CD4-positive, alpha-beta T cell treated with Interleukin-4 for 4 hours (primary cell): ENCODE measurements at places on chromosomes 4 and X.
A peak's percentile ranks its signal among the peaks of the same experiment; 100 is the strongest.

DNA sequence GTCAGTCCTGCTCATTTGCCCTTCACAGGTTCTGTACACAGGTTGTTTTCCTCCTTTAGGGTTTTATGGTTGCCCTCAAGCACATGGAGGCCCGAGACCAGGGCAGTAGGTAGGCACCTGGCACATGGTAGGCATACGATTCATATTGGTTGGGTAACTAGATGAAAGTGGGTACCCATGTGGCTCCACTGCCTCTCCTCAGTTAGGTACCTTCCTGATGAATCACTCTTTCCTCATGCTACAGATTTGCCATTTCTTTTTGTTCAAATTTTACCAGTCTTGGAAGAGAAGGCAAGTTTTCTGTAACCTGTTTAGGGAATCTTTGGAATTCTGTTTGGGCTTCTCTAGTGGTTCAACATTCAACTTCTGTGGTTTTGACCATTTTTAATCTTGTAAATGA lies 121.3 kb downstream of the FHIP1A start:
- no peak for DNase-seq

GRCh38 chrX:12379671-12380070 lies 241.4 kb downstream of the FRMPD4 start:
- no peak for DNase-seq

DNA sequence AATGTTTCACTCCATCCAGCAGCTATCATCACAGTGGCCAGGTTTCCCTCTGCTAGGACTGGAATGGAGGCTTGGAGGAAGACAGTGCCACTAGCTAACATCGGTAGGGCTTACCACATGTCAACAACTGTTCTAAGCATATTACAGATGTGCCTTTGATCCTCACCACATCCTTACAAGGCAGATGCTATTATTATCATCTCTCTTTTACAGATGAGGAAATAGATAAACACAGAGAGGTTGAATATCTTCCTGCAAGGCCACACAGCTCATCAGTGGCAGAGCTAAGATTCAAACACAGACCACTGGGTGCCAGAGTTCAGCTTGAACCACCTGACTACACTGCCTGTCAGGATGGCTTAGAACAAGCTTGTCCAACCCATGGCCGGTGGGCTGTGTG lies 47.4 kb downstream of the MAMLD1 start:
- peak; percentile 33 for DNase-seq

- no peak for DNase-seq
Observed at GRCh38 chrX:14125462-14125861, 95.8 kb upstream of the GEMIN8 start.

- no peak for DNase-seq
Observed at GRCh38 chr4:60241866-60242265, 958.3 kb upstream of the ADGRL3 start.

- no peak for DNase-seq
Observed at GRCh38 chr4:182745237-182745636, 171.9 kb downstream of the DCTD start.

DNA sequence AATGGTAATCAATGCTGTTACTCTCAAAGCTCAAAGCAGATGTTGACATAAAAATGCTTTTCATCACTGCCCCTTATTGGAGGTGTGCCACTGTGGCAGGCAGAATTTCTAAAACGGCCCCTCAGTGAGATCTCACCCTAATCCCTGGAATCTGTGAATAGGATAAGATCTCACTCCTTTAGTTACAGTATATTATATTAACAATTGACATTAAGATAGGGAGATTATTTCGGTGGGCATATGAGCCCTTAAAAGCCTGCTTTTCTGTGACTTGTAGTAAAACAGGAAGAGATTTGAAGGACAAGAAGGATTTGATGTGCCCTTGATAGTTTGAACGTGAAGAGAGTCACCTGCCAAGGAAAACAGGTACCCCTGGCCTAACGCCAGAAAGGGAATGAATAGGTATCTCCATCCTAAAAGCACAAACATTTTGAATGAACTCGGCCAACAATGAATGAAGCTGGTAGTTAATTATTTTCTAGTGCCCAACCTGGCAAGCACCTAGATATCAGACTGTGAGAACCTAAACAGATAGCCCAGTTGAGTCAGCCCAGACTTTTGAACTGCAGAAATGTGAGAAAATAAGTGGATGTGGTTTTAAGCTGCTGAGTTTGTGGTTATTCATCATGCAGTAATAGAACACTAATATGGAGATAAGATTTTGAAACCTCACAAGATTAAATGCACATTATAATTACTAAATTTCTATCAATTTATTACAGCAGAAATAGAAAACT lies 881.6 kb downstream of the PCDH18 start:
- DNase-seq: peak; percentile 23

- DNase-seq: no peak
Observed at GRCh38 chr4:25817059-25817681, 45.6 kb downstream of the SEL1L3 start.

DNA sequence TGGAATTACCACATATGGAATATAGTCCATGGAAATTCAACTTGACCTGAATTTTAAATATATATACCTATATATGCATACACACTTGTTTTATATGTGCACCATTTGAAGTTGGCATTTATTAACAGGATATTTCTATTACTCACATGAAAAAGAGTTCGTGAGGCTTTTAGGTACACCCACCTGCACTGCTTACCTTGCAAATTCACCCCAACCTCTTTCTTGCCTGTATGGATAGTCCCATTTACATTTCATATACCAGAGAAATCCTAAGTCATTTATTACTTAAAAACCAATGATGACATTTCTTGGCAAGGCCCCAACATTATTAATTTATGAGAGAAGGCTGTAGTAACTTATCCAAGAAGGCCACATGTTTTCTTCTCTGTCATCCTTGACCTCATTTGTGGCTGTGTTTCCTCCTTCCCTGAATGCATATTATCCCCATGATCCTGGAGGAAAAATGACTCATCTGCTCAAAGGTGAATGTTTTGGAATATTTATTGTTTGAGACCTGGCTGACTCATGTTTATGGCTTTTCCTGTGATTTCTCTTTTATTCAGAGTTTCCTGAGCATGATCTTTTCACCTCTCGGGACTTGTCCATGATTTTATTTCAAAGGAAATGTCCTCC lies 62.2 kb upstream of the FAM241A start:
- no peak for DNase-seq

DNA sequence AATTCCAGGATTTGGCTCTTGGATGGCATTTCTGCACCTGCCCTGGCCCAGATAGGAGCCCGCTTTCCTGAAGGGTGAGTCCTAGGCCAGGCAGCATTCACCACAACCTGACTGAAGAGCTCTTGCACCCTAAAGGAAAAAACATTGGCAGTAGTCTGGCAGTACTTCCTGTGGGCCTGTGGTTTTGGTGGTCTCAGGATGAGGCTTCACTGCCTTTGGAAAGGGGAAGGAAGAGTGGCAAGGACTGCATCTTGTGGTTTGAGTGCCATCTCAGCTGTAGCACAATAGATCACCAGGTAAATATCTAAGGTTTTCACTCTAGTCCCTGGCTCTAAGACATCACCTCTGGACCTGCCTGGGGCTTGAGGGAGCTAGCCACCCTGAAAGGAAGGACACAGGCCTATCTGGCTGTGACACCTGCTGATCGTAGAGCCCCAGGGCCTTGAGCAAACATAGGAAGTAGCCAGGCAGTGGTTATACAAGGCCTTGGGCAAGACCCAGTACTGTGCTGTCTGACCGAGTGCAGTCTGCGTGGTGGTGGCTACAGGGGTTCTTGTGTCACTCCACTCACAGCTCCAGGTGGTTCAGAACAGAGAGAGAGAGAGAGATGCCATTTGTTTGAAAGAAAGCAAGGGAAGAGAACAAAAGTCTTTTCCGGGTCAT lies 28.5 kb upstream of the PRRG1 start:
- no peak for DNase-seq

DNA sequence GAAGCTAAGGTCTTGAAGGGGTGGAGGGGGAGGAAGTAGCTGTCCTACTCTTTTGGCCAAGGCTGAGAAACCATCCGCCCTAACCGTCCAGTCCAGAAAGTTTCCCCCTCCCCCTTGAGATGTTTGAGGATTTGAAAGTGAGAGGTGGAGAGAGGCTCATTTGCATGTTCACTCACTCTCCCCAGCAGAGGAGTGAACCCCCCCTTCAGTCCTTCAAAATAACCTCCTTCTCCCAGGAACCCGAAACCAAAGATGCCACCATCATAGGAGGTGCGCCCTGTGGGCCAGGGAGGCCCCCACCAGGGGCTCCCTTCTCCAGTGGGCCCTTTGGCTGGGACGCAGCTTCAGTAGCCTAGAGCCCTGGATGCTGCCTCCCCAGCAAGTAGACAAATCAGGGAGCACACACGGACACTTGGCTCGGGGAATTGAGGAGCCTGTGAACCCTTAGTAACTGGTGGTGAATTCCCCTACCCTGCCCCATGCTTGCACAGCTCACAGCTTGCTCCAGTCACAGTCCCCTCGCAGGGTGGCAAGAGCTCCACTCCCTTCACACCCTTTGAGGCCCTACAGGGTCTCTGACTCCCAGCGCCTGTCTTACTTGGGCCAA lies 25.6 kb downstream of the ELF4 start:
- DNase-seq: no peak

- no peak for DNase-seq
Observed at GRCh38 chr4:35644591-35644990, 599.7 kb downstream of the ARAP2 start.

DNA sequence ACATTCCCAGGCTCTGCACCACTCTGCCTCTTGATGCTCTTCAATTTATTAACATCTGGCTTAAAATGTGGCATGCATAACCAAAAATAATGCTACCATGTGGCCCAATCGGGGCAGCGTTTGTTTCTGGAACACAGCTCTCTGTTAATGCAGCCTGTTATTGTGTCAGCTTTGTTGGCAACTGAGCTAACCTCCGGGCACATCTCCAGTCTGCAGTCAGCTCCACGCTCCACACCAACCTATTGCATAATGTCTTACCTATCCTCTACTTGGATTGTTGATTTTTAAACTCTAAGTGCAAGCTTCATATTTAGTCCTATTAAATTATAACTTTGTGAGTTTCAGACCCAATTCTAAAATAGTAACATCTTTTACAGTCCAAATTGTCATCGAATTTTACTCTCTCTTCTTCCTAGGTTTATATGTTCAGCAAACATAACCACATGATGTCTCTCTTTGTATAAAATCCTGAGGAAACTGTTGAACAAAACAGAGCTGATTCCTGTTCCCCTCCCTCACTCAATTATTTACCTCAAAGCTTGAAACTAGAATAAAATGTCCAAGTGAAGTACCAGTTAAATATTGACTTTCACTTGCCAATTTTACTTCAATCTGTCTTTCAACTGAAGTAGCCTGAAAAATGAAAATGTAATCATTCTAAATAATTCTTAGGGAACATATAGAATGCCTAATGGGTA lies 92.2 kb upstream of the RAPGEF2 start:
- DNase-seq: no peak

DNA sequence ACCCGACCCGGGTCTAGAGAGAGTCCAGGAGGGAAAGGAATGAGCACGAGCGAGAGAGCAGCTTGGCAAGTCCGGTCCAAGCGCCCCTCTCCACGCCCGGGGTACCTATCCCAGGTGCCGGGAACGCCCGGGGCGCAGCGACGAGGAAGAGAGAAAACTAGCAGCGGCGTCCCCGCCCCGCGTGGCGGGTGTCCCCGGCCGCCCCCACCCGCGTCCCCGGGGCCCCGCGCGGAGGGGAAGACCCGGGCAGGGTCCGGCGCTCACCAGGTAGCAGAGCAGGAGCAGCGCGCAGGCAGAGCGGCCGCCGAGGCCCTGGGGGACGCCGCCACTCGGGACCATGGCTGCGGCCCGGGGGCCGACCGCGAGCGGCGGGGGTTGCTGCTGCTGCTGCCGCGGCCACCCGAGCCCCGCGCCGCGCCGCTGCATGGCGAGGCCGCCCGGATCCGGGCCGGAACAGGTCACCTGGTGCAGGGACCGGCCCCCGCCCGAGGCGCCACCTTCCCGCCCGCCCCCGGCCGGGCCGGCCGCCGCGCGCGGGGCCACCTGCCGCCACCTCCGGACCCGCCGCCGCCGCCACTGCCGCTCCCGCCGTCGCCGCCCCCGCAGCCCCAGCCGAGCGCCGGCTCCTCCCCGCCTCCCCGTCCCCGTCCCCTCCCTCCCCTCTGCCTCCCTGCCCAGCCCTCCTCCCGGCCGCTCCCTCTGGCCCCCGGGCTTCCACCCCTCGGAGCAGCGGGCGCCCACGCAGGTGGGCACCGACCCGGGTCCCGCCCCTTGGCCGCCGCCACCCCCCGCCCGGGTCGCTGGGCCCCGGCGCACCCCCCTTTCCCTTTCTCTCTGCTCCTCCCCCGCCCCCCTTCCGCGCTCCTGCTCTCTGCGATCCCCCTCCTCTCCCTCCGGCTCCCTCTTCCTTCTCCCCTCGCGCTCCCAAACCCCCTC lies at the start of gene SEL1L3:
TSS of gene SEL1L3 (minus strand) at position 578 of the 936 bp plus-strand sequence. CDS start at position 426, 152 bp downstream.
- DNase-seq: no peak

- peak; percentile 58 for DNase-seq
Observed at GRCh38 chr4:184310171-184310567, 92.5 kb upstream of the ENPP6 start.

GRCh38 chrX:40543661-40544328 lies 37.0 kb upstream of the ATP6AP2 start:
- DNase-seq: peak; percentile 30

- DNase-seq: no peak
Observed at GRCh38 chrX:152138388-152138784, at the start of gene MAGEA10. Gene MAGEA10 (minus strand): TSS chrX:152138577. CDS start chrX:152135620, 2,957 bp downstream.

- DNase-seq: no peak
Observed at GRCh38 chrX:48179691-48180090, 16.9 kb downstream of the SSX5 start.

GRCh38 chrX:120755066-120755846 lies 120.4 kb downstream of the CT47B1 start:
- peak; percentile 1 for DNase-seq

GRCh38 chrX:119762718-119763117 lies 4.3 kb downstream of the SOWAHD start:
- DNase-seq: no peak

DNA sequence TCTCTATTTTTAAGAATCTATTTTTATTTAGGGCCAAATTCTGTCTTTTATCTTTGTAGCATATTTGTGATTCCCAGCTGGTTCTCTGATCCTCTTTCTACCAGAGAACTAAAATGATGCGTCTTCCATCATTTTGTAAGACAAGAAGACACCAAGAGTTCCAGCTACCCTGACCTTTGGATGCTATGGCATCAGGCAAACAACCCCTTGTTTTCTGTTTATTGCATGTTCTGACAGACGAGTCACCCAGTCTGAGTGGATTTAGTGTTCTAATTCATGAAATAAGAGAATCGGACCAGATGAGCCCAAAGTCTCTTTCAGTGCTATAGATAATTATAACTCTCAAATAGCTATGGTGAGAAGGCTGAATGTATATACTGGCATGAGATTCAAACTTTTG lies 69.7 kb downstream of the ZFYVE28 start:
- no peak for DNase-seq

DNA sequence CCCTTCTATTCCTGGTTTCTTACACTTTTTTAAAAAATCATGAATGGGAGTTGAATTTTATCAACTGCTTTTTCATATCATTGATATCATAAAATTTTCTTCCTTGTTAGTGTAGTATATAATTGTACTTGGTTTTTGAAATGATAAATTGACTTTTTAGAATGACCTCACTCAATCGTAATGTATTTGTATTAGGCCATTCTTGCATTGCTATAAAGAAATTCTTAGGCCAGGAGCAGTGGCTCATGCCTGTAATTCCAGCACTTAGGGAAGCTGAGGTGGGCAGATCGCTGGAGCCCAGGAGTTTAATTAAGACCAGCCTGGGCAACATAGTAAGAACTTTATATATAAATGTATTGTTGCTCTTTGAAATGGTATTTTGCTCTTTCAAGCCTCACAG lies 6.3 kb downstream of the EXOC1 start:
- no peak for DNase-seq

GRCh38 chr4:108492816-108493595 lies 127.4 kb upstream of the RPL34 start:
- DNase-seq: peak; percentile 11

- DNase-seq: no peak
Observed at GRCh38 chr4:71476240-71476639, 137.4 kb downstream of the SLC4A4 start.

GRCh38 chrX:9090766-9091165 lies 56.8 kb upstream of the FAM9B start:
- no peak for DNase-seq
